ENCODE measurements at places on chromosomes 2 and 18. TPM values are rescaled to one million over a fixed set of nuclear protein-coding genes. Genes with fewer than 3 reads are reported as not detected.

- no peak overlapping the region for H3K4me3 ChIP-seq
Measured at GRCh38 chr2:28148000-28148399, 244.7 kb upstream of the FOSL2 start.

GRCh38 chr18:28065031-28065792 is 111.7 kb downstream of the CDH2 start:
- H3K36me3 ChIP-seq, result no peaks in the 10 kb centered on the region
- no peak overlapping the region for H3K4me3 ChIP-seq
- no peak overlapping the region for H3K27ac ChIP-seq
- H3K4me1 ChIP-seq, result no peaks in the 10 kb centered on the region

TFPI gene
- total RNA-seq, result 0.17 TPM

DNA sequence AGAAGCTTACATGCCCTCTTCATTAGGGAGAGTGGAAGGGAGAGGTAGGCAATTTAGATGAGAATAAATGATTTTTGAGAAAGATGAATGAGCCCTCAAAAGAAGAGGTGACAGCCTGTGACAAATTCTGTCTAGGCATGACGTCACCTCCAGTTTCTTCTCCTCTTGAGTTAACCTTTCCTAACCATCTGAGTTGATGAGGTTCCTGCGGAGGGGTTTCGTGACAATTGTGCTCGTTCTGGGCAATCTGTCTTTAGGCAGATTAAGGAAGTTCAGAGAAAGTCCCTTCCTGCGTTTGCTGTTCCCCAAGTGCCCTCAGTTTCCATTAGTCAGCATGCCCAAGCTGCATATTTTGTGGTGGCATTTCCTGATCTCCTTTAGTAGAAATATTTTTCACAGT is 640.2 kb upstream of the SYT4 start:
- no peak overlapping the region for H3K27ac ChIP-seq
- no peaks in the 10 kb centered on the region for H3K27me3 ChIP-seq
- no peak for DNase-seq
- H3K36me3 ChIP-seq, result no peaks in the 10 kb centered on the region
- H3K4me3 ChIP-seq, result no peak overlapping the region
- no peaks in the 10 kb centered on the region for H3K4me1 ChIP-seq

- no peak for DNase-seq
- H3K4me3 ChIP-seq, result no peak overlapping the region
- H3K27me3 ChIP-seq, result no peaks in the 10 kb centered on the region
- no peaks in the 10 kb centered on the region for H3K36me3 ChIP-seq
- H3K4me1 ChIP-seq, result peaks cover 61% of the 10 kb centered on the region
- peak overlapping the region; percentile 18 for H3K27ac ChIP-seq
Measured at GRCh38 chr2:106165029-106165428, 29.1 kb downstream of the UXS1 start.

C2orf69 gene
- total RNA-seq, result 12.5 TPM

DNA sequence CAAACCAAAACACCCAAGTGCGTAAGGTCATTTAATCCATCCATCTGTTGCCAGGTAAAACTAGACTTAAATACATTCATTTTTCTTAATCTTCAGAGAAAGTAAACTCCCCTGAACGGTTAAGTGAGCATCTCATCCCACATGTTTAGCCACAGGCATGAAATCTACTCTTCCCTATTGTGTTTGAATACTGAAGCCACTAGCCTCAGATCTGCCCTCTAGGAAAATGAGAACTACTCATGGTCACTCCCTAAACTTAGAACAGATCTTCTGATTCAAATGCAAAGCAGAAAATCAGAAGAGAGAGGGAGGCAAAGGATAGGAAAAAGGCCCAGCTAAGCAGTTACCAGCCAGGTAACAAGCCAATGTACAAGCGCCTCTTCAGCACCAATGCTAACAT is 7.1 kb downstream of the TMEM247 start:
- peaks cover 6% of the 10 kb centered on the region for H3K4me1 ChIP-seq
- no peak for DNase-seq
- no peak overlapping the region for H3K27ac ChIP-seq
- H3K36me3 ChIP-seq, result no peaks in the 10 kb centered on the region
- no peak overlapping the region for H3K4me3 ChIP-seq

GRCh38 chr2:130319536-130319935 is 23.2 kb upstream of the IMP4 start:
- H3K27ac ChIP-seq, result no peak overlapping the region
- H3K27me3 ChIP-seq, result peaks cover 16% of the 10 kb centered on the region
- no peaks in the 10 kb centered on the region for H3K4me1 ChIP-seq
- no peaks in the 10 kb centered on the region for H3K36me3 ChIP-seq
- no peak for DNase-seq

SLC23A3 gene
- total RNA-seq, result 0.36 TPM

MARCHF4 gene
- total RNA-seq, result not detected

- H3K4me1 ChIP-seq, result peaks cover 40% of the 10 kb centered on the region
- no peak for DNase-seq
- no peaks in the 10 kb centered on the region for H3K36me3 ChIP-seq
- no peak overlapping the region for H3K4me3 ChIP-seq
Measured at GRCh38 chr2:197871780-197872456, 67.5 kb downstream of the PLCL1 start.

- no peaks in the 10 kb centered on the region for H3K4me1 ChIP-seq
- no peaks in the 10 kb centered on the region for H3K36me3 ChIP-seq
- H3K27me3 ChIP-seq, result no peaks in the 10 kb centered on the region
- peak; percentile 20 for DNase-seq
- H3K27ac ChIP-seq, result no peak overlapping the region
Measured at GRCh38 chr2:21256006-21256405, 132.2 kb downstream of the TDRD15 start.

GRCh38 chr2:188551671-188552070 is 260.0 kb downstream of the GULP1 start:
- H3K4me1 ChIP-seq, result no peaks in the 10 kb centered on the region
- DNase-seq, result no peak
- no peak overlapping the region for H3K27ac ChIP-seq
- no peaks in the 10 kb centered on the region for H3K36me3 ChIP-seq

DNA sequence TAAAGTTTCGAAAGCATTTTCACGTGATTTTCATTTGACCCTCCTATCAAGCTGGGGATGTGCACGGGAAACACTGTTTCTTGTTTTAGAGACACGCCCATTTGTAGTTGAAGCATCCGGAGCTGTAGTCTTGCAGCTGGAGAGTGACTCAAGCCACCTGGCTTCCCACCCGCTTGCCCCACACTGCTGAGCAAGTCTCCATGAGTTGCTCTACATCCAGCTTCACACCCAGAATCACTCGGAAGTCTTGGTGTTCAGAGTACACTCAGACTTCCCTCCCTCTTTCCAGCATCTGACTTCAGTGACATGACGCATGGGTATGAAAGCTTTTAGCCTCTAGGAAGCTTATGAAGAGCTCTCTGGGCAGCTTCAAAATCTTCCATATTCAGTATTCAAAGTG is 262.4 kb downstream of the NBAS start:
- H3K36me3 ChIP-seq, result peaks cover 47% of the 10 kb centered on the region
- no peaks in the 10 kb centered on the region for H3K4me1 ChIP-seq
- no peak for DNase-seq
- H3K4me3 ChIP-seq, result no peak overlapping the region
- H3K27ac ChIP-seq, result no peak overlapping the region
- no peaks in the 10 kb centered on the region for H3K27me3 ChIP-seq

PSMA8 gene
- 0.27 TPM for total RNA-seq

DNA sequence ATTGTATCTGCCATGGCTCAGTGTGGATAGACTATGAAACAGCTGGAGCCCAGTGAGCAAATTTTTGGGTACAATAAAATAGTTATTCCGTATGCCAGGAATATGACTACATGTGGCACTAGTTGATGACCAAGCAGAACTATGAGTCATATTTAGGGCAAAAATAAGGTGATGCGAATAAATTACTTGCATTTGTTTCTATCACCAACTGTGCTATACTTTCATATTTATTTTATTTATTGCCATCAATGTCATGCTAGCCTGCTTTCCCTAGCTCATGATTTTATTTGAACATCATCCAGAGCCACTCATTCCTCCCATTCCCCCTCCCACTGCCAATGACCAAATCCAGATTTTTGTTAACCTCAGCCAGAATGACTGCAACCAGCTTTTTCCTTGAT is 13.3 kb upstream of the FAP start:
- H3K4me1 ChIP-seq, result peaks cover 4% of the 10 kb centered on the region
- H3K36me3 ChIP-seq, result no peaks in the 10 kb centered on the region
- no peak overlapping the region for H3K27ac ChIP-seq
- no peak for DNase-seq

SP140 gene
- total RNA-seq, result 51.2 TPM
